ENCODE measurements at places on chromosomes 1 and 21.

GRCh38 chr1:41361495-41362356 lies 492 bp downstream of the FOXO6 start:
- DNase-seq = no peak

DNA sequence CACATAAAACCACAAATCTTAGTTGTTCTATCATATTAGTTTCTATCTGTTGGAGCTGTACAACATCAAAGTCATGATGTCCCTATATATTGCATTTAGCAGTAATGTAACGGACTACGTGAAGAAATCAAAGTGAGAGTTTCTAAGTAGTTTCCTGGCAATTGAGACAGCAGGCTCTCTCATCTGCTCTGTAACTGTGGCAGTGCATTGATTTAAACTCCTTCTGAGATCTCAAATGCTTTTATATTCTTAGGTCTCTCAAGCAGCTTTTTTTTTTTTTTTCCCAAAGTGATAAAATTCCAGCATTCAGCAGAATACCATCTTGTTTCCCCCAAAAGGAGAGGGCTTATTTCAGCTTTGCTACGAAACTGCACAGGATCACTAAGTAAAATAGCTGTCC lies 480.1 kb downstream of the PTBP2 start:
- no peak for DNase-seq

GRCh38 chr1:40302475-40302874 lies 14.6 kb downstream of the COL9A2 start:
- no peak for DNase-seq

GRCh38 chr1:109395602-109396512 lies 1.9 kb downstream of the SORT1 start:
- DNase-seq = no peak

DNA sequence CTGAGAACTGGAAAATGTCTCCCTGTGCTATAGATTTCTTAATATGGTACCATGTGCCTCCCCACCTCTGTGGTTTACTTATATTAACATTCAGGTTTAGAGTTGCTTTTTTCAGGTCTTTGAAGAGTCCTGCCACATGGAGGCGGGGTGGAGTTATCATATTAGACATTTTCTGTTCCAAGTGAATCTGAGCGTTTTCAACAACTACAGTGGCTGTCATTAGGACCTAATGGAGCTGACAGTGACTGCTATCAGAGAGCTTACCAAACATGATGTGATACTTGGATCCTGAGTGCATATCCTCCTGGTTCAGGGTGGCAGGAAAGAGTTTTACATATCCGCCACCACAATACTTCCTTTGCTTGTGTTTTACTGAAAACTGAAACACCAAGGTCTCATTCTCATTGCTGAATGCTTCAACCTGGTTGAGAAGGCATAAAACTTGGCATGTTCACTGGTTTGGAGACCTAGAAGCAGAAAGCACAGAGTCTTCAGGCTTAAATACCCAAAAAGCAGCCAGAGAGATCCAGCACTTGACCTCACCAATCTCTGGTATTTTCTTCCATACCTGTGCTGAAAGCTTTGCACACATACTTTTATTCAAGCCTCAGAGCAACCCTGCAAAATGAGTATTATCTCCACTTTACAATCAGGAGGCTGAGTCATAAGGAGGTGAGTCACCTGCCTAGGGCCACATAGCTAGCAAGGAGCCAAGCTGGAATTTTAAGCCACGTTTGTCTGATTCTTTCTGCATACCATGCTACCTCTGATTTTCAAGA lies 47.4 kb upstream of the OSBPL9 start:
- peak; percentile 11 for DNase-seq

DNA sequence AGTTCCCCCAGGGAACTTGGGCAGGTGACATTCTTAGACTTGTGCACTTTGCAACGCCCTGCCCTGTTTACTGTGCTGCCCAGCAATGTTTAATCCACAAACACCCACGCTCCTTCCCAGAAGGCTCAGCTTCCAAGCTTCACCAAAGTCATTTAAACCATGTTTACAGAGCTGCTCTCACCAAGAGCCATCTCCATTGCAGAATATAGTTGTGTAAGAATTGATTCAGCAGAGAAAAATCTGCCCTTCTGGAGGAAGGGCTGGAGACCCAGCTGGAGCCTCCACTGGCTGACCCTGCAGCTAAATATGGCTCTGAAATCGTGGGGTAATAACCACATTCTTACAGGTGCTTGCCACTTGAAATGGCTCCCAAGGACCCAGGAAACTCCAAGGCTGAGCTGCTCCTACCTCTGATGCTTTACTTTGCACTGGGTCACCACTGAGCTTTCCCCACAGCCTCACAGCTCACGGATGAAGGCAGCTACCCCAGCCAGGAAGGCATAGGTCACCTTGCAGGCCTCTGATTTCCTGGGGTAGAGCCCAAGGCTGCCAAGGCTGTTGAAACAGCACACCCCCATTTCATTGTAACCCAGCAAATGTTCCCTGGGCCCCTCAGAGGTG lies 8.7 kb downstream of the CAPN2 start:
- no peak for DNase-seq

GRCh38 chr1:125087691-125088090 lies 3902.9 kb downstream of the SRGAP2C start:
- DNase-seq = no peak

DNA sequence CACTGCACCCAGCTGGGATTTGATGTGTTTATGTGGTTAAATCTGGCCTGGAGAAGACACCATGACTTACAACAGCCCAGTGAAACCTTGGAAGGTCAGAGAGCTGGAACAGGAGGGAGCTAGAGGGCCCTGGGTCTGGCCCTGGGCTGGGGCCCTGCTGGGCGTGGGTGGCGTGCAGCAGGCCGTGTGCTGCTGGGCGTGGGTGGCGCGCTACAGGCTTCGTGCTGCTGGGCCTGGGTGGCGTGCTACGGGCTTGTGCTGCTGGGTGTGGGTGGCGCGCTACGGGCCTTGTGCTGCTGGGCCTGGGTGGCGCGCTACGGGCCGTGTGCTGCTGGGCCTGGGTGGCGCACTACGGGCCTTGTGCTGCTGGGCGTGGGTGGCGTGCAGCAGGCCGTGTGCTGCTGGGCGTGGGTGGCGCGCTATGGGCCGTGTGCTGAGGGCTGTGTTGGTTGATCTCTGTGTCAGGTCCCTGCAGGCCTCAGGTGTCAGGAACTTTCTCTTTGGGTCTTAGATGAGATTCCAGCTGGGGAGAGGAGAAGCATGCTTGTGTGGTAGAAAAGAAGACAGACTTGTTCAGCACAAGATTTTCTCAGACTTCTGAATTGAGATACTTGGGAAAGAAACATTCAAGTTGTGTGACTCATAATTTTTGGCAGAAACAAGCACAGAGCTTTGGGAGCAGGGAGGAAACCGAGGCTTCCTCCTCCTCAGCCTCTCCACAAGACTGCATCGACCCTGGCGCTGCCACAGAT lies 66.0 kb downstream of the COL18A1 start:
- no peak for DNase-seq

DNA sequence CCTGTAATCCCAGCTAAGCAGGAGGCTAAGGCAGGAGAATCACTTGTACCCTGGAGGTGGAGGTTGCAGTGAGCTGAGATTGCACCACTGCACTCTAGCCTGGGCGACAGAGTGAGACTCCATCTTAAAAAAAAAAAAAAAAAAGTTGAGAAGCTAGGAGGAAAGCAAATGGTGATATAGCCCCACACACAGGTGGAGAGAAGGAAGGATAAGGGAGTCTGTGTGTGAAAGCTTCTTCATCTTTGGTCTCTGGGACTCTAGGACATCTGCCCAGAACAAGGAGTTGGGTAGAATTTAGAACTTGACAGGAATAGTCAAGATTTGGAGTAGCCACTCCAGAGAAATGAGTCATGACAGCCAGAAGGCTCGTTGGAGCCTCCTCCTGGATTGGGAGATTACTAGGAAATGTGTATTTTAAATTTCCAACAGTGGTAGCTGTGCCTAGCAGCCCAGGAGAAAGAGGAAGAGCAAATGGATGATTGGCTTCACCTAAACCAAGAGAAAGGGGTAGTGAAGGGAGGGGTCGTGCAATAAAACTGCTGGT lies 19.9 kb downstream of the NPL start:
- no peak for DNase-seq

DNA sequence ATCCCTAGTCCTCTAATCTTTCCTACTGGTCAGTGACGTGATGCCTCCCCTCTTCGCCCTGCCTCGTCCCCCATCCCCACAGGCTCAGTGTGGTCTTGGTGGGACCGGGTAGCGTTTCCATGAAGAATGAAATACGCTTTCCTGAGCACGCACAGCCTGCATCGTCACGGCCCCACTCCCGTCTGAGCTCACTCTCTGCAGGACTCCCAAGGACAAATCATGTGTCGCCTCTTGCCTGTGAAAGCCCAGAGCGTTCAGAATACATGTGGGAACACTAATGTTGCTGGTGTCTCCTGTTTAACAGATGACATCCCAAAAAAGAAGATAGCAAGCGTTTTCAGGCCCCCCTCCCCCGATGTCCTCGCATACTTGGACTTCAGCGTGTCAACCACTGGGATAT lies 49.2 kb downstream of the S100B start:
- DNase-seq = no peak

- DNase-seq = no peak
Measured at GRCh38 chr1:204623894-204624361, 61.6 kb downstream of the LRRN2 start.

GRCh38 chr1:182596934-182597333 lies 7.3 kb downstream of the RGS16 start:
- no peak for DNase-seq

GRCh38 chr1:82858031-82858430 lies 1057.3 kb downstream of the ADGRL2 start:
- DNase-seq = no peak

GRCh38 chr1:2226525-2227345 lies 1.4 kb upstream of the SKI start:
- DNase-seq = no peak

GRCh38 chr1:218330043-218330623 lies 15.0 kb upstream of the TGFB2 start:
- peak; percentile 8 for DNase-seq

DNA sequence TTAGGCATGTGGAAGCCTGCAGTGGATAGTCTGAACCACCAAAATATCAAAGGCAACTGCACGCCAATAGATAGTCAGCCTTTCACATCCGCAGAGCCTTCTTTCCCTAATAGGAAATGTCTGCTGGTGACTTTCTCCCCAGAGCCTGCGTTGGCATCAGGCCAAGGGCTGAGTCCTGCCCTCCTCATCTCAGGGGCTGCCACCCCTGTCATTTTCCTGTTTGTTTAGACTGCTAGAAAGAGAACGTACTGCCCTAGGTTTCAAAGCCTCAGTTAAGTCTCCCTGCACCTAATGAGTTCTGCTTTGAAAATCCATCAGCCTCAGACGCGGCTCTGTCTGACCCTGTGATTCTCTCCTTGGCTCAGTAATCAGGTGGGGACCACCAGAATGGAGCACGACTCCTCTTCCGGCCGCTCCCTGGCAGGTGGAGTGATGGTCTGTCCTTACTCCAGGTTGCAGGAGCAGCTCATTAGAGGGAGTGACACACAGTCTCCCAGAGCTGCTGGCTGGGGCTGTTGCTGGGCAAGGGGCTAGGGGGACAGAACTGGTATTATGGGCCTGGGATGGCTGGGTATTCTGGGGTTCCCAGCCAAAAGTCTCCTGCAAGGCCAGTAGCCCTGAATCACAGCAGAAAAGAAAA lies 27.3 kb downstream of the STUM start:
- DNase-seq = no peak

- no peak for DNase-seq
Measured at GRCh38 chr1:1183833-1184775, 10.4 kb downstream of the TTLL10 start.

- no peak for DNase-seq
Measured at GRCh38 chr1:2914702-2915101, 106.6 kb upstream of the ACTRT2 start.

DNA sequence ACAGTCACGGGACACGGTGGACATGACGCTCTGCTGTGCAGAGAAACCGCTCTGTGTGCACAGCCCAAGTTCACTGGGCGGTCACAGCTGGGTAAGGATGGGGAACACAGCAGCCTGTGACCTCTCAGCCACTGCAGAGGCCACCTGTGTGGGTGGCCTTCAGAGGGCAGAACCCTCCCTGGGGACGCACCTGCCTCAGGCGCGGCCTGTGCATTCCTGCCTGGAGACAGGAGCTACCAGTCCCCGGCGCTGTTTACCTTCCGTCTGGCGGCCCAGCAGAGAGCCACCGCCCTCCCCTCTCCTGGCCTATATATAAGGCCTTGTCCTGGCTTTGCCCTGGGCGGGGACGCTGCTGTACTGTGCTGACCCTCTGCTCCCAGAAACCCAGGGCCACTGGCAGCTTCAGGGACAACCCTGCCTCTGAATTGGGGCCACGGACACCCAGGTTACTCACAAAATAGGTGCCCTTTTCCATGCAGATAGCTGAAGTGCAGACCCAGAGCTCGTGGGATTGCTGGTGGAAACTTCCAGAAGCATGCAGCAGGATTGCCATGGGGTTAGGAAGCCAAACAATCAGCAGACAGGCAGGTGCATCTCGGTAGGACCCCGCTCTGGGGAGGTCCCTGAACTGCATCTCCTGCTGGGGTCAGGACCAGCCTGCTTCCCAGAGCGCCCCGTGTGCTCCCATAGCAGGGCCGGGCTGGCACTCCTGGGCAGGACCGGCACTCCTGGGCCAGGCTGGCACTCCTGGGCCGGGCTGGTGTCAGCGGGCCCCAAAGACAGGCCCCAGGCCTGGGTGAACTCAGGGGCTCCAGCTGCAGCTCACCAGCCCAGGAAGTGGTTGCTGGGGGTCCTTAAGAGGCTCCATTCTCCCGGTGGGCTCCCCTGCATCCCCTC lies 83.6 kb downstream of the SIK1 start:
- DNase-seq = no peak

DNA sequence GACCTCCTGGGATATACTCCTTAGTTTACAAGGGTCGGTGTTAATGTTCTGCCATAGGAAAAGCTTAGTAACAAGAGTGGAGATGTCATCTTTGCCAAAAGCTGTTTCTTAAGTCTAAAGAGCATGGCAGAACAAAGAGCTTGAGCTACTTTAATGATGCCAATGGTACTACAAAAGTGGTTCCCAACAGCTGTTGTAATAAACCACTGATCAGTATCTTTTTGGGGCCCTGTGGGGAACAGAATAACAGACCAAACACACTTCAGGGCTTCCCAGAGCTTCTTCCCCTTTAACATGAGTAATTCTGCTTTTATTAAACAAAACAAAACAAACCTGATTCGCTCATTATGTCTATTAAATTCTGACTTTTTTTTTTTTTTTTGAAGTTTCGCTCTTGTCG lies 116.3 kb downstream of the NCAM2 start:
- peak; percentile 39 for DNase-seq

DNA sequence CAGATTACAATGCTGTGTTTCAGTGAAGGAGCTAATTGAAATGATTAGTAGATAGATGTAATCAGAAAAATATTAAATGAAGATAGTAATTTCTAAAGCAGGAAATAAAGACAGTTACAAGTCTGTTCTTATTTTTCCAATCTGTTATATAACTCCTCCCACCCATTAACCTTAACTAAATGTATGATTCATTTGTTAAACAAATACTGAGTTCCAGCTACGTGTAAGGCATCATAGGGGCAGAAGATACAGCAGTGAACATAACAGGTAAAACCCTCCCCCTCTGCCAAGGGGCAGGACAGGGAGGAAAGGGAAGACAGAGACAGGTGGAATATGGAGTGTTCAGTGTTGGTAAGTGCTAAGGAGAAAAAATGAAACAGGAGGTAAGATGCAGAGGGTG lies at the start of gene FAM177B:
TSS of gene FAM177B (plus strand) at position 231 of the 400 bp plus-strand sequence. CDS start 9,344 bp downstream, outside the sequence.
- no peak for DNase-seq

GRCh38 chr1:116291024-116291423 lies 82.0 kb upstream of the ATP1A1 start:
- DNase-seq = no peak
